ENCODE measurements at places on chromosomes 2 and 18.

DNA sequence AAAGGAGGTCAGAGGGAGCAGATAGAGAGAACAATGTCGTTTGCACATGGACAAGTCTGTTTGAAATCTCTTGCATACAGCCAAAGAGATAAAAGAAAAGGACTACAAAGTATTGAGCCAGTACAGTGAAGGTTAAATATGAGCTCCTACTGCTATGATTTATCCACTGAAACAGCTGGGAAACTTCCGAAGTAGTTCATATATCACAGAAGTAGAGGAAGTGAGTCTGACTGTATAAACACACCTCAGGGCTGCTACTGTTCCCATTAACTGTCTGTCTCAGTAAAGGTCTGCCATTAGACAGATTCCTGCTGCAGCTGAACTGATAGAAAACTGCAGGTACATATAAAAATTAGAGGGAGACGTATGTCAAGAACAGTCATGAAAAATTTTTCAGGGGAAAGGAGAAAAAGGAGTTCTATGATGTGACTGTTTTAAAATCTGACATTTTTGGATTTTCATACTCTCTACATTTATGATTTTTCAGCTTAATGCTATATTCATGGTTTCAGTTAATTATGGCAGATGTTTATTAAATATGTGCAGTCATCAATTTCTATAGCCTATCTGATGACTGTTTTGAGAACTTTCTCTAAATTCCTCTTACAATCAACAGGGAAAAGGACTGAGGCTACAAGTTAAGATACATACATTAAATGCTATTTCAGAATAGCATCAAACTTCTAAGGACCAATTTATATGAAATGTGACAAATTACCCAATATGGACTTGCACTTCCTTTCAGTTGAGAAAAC is 364.7 kb downstream of the ERBB4 start:
- DNase-seq, result no peak

- no peak for DNase-seq
Measured at GRCh38 chr2:37914340-37914739, 10.7 kb upstream of the RMDN2 start.

DNA sequence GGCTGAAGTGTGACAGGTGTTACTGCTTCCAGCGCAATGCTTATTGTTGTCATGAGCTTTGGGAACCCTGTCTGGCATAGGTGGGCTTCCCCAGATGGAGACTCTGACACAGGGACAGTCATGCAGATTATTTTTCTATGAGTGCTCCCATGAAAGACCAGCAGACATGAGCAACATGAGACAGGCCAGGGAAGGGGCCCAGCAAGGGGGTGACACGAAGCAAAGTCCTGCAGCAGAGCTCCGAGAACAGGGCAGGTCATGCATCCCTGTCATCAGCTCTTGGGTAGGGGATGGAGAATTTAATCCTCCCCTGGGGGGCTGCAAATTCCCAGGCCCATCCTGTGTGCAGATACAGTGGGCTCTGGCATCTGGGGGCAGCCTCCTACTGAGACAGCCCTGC is 77.4 kb downstream of the CTAGE1 start:
- no peak for DNase-seq

GRCh38 chr18:52343731-52344340 is 3.8 kb downstream of the DCC start:
- DNase-seq, result no peak

- no peak for DNase-seq
Measured at GRCh38 chr2:206831442-206831995, 66.1 kb downstream of the FASTKD2 start.

- DNase-seq, result no peak
Measured at GRCh38 chr2:124575497-124575896, 550.4 kb downstream of the CNTNAP5 start.

GRCh38 chr2:98350411-98350810 is 4.2 kb downstream of the CNGA3 start:
- no peak for DNase-seq

- no peak for DNase-seq
Measured at GRCh38 chr2:182047544-182047943, 61.9 kb downstream of the PPP1R1C start.

DNA sequence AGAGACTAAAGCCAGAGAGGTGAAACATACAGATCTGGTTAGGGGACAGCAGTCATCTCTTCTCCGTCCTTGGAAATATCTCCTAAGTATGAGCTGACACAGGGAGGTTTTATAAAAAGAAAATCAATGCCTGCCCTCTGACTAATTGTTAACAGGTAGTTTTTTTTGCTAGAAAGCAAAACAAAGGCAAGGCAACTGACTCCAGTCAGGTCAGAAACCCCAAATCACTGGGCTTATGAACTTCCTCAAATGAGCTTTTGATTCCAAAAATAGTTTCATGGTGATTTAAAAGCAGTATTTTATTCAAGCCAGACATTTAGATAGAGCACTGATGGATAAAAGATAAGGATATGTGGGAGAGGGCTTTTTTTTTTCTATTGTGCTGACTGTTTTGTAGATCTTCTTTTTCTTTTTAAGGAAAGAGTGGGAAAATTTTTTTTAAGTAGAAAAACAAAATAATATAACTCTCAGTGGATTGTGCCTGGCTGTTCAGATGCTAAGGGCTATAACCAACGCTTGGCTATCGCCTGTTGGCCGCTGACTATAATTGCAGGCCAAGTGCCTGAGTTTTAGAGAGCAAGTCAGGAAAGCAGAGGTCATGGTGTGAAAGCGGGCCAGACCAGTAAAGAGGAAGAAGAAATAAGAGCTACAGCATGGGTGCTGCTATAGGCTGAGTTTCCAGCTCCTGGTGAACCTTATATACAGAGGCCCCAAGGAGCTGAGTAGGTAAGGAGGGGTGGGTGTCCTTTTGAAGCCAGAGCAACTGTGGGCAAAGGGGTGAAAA is 44.9 kb downstream of the MRPL35 start:
- DNase-seq, result no peak

- DNase-seq, result no peak
Measured at GRCh38 chr2:161246281-161246680, 61.9 kb upstream of the PSMD14 start.

DNA sequence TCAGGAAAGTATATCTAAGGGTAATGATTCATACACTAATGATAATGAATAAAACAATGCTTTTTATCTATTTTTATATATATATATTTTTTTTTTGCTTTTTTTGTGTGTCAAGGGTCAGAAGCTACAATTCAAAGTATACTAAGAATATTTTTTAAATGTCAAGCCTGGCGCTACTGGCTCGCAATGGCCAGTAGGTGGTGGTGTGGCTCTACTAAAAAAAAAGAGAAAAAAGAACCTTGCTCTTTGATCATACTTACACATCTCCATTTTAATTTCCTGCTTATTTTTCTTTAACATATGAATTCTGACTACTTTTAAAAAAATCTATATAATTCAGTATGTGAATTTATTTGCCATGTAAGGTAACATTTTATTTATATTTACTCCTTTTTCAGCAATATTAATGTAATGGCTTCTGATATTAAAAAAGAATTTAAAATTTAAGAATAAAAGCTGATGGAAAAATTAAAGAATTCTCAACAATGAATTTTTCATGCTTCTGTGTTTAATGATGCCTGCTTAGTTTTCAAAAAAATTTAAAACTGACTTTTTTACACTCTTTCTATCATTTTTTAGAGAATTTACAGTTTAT is 232.9 kb downstream of the GULP1 start:
- DNase-seq, result peak; percentile 27

DNA sequence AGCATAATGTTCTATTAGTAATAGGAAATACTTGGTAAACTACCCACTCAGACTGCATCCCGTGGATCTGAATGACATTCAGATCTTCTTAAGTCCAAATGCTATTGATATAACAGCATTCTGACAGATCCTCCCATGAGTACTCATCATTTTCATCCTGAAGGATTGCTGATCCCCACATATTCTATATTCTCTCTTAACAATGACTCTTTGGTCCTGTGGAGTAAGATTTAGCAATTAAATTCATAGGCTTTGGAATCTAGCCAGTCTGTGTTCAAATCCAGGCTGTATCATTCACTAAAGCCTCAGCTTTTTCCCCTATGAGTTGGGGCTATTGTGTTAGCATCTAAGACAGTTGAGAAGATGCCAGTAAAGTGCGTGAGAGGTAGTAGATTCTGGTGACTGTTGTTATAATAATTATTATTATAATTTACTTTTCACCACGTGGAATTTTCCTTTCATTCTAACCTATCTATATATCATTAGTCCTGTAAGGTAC is 591.3 kb upstream of the SYT4 start:
- no peak for DNase-seq

DNA sequence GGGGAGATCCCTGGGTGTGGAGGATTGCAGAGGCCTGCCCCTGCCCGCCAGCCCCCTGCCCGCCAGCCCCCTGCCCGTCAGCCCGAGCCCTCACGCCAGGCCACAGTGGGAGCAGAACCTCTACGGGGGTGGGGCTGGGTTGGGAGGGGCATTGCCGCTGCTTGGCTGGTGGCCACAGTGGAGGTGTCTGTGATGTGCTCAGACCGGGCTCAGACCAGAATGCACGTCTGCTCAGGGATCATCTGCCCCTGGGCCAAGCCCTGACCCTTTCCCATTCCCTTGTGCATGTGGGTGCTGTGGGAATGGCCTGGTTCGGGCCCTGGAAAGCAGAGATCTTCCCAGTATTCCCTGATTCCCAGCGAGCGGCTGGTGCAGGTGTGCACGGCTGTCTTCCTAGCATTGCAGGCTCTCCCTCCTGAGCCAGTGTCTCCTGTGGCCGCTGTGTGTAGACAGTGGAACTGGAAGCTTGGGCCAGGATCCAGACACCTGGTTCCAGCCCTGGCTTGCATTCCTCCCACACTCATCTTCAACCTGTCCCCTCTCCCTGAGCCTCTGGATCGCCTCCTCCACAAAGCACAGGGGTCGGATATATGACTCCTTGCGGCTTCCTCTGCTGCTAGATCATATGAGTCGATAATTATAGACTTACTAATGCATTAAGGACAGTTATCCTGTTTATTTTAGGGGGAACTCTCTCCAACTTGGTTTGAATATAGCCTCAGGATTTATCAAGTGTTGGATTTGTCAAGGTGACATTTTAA is 161.6 kb downstream of the LDLRAD4 start:
- no peak for DNase-seq

GRCh38 chr2:217058791-217059755 is 199.2 kb upstream of the TNP1 start:
- peak; percentile 54 for DNase-seq

GRCh38 chr2:62743506-62743905 is 38.0 kb downstream of the EHBP1 start:
- DNase-seq, result no peak

DNA sequence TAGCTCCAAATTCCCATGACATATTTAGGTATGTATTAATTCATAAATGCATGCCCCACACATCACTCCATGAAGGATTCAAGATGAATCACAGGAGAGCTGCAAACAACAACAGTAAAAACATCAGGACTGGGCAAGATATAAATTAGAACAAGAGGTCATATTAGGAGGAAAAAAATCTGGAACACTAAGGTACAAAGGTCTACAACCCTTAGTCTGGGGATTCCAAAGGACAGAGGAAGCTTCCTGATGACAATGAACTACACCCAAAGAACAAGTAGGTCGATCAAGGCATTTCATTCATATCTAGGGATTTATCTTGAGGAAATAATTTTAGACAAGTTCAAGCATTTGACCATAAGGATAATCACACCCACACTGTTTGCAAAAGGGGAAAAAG is 14.5 kb downstream of the VPS4B start:
- no peak for DNase-seq

GRCh38 chr2:165539985-165540384 is 70.5 kb downstream of the CSRNP3 start:
- DNase-seq, result no peak

DNA sequence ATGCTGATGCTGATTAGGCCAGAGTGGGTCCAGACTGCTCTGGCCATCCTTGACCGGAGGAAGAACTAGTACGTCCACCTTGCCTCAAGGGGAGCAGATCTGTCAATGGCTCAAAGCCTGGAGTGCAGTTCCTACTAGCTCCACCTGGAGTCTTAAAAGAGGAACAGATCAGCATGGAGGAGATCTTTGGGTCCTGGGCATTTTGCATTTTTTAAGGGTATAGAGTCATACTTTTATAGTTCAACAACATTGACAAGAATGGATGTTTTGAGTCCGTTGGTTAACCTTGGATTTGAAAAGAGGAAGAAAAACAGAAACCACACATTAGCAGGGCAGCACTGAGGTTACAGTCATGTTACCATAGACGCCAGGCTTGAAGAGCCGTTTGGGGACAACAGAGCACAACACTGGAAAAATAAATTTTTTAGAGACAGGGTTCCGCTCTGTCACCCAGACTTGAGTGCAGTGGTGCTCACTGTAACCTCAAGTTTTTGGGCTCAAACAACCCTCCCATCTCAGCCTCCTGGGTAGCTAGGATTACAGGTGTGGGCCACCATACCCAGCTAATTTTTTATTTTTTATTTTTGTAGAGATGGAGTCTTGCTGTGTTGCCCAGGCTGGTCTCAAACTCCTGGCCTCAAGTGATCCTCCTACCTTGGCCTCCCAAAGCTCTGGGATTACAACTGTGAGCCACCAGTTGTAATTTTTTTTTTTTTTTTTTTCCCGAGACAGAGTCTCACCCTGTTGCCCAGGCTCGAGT is 78.5 kb downstream of the PRKCE start:
- DNase-seq, result no peak

DNA sequence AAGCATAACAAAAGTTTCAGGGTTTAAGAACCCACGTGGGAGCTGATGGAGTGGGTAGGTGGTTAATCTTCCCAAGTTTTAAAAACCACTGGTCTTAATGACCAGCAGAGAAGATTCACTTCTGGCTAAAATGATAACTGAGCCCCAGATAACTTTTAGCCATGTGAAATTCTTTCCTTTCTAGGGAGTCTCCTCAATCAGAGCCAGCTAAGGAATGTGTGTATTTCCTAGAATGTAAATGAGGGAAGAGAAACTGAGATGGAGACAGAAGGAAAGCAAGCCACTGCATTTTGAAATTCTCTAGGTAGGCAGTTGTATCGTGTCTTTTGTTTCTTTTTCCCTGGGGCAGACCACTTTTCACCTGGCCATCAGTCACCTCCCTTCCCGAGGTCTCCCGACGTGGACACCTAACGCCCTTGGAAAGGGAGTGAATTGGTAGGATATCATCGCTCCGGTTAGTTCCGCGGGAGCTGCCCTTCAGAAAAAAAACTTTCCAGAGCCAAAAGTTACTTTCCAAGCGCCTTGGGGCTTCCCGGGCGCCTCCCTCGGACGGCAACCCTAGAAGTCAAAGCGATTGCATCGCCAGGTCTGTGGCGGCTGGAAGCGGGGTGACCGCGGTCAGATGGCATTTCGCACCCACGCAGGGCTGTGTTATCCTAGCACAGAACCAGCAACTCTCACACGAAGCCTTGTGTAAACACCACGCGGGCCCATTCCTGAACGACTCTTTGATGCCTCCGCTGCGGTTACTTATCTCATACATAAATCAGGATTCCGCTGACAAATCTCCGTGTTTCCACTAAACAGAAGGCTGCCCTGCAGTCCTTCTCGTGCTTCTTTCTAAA is 1.3 kb downstream of the COLEC12 start:
- DNase-seq, result peak; percentile 37

All from stomach (tissue), 19 donors.